Mucosa of descending colon (tissue), 3 donors: ENCODE measurements at places on chromosomes 4 and X.

GRCh38 chr4:105075045-105075444, 71.6 kb upstream of the TET2 start:
- DNase-seq = no peak

GRCh38 chr4:17376205-17376604, 135.7 kb downstream of the QDPR start:
- no peak for DNase-seq

- DNase-seq = no peak
Measured at GRCh38 chr4:89142691-89143669, 31.6 kb downstream of the TIGD2 start.

GRCh38 chrX:27746516-27746915, 61.3 kb upstream of the MAGEB10 start:
- no peak for DNase-seq

- no peak for DNase-seq
Measured at GRCh38 chrX:68376373-68376772, 56.9 kb downstream of the OPHN1 start.

DNA sequence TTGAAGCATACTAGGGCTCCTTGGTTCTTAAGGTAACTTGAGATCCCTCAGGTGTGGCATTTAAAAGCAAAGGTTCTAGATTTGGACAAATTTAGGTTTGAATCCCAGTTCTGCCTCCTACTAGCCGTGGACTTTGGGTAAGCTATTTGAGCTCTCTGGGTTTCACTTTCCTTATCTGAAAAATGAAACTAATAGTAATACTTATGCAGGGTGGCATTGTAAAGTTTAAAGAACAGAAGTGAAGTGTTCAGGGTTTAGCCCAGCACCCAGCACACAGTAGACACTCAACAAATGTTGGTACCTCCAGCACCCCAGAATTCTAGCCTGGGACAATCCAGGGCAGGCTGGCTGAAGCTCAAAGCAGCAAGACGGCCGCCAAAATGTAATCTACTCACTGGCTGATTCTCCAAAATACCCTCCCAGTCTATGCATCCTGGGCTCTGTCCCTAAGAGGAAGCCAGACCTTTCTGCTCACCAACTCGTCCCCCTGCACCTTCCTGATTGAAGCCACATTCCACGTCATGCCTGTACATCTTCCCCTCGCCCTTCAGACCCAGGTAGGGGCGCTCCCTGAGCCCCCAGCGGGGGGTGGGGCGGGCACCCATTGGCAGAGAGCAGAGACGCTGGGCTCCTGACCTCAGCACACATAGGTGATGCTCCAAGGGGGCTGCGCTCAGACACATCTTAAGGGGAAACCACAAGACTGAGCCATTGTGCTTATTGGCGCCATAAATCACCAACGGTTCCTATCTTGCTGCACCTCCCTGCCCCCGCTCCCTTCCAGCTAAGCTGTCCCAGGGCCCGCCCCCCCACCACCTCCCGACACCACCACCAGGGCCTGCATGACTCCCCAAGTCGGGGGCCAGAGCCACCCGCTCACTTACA, 160.6 kb downstream of the BCOR start:
- DNase-seq = no peak

- DNase-seq = no peak
Measured at GRCh38 chr4:8652181-8653078, 59.9 kb downstream of the CPZ start.
